ENCODE measurements at places on chromosomes 1 and 21. TPM values are rescaled to one million over a fixed set of nuclear protein-coding genes. Genes with fewer than 3 reads are reported as not detected.

The BGLAP gene
- total RNA-seq, result 0.46 TPM

The PLA2G2F gene
- total RNA-seq, result not detected

The LRRC8C gene
- total RNA-seq, result 20.5 TPM

The ERG gene
- 0.06 TPM for total RNA-seq

The RHEX gene
- total RNA-seq, result not detected

The CR1L gene
- not detected for total RNA-seq

All from A549 treated with DMSO at 1 μM for 4 hours (cell line).